B cell (primary cell): ENCODE measurements at places on chromosomes 5 and 9. TPM values are rescaled to one million over a fixed set of nuclear protein-coding genes. Genes with fewer than 3 reads are reported as not detected.

CORO2A gene
- total RNA-seq, result 2.0 TPM in 2 replicates

ALDOB gene
- total RNA-seq, result not detected in 2 replicates

TAF11L5 gene
- not detected in 2 replicates for total RNA-seq

SCGB3A2 gene
- not detected in 2 replicates for total RNA-seq
